ENCODE measurements at places on chromosomes 6 and 20. TPM values are rescaled to one million over a fixed set of nuclear protein-coding genes. Genes with fewer than 3 reads are reported as not detected.

Gene SLC4A11
- 15.6 TPM for total RNA-seq

Gene CLPSL2
- total RNA-seq, result 0.80 TPM

Gene GHRH
- total RNA-seq, result not detected

Gene GABRR1
- total RNA-seq, result not detected

Gene DLK2
- 7.0 TPM for total RNA-seq

Gene CPNE5
- 0.10 TPM for total RNA-seq
